ENCODE measurements at places on chromosomes 2 and 18.

DNA sequence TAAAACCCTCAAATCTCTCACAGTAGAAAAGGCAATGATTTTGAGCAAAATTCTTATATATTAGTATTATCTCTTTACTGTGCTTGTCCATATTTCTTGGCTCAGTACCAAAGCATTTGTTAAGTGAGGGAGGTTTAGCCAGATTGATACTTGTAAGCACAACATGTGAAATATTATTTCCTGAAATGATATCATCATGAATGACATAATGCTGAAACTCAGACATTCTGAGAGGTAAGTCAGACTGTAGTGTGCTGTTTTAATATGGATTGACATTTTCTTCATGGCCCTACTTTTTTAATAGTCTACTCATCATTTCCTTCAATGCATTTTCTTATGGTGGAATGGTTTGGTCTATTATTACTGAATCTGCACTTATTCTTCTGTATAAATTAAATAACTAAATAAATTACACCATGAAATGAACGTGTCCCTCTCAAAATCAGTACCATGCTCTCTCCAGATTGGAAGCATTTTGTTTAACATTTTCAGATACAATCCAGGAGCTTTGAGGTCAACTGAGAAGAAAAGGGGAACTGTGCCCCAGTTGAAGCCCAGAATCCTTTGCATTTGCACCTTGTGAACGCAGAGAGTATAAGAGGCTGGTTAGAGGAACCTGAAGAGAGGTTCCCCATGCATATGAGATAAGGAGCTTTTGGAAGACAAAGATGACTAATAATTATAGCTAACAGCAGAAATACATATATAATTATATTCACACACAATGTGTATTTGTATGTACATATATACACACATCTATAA lies 50.1 kb upstream of the CRACDL start:
- no peak for DNase-seq

GRCh38 chr2:221655300-221655699 lies 83.2 kb upstream of the EPHA4 start:
- DNase-seq = no peak

DNA sequence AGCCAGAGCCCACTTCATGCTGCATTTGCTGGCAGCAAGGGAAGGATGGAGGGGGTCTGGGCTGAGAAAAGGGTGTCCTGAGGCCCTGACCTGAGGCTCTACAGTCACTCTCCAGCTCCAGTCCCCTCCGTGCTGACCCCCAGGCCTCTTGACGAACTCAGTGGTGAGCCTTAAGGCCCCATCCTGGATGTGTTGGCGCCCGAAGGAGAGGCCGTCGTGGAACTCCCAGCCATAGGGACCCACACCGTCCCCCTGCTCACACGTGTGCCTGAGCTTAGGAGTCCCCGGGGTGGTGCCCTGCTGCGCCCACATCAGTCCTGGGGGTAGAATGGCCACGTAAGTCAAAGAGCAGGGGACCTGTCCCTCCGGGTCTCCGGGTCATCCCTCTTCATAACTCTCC lies 776 bp downstream of the MOGS start:
- DNase-seq = no peak

- no peak for DNase-seq
Observed at GRCh38 chr2:138312061-138312460, 189.5 kb upstream of the SPOPL start.

DNA sequence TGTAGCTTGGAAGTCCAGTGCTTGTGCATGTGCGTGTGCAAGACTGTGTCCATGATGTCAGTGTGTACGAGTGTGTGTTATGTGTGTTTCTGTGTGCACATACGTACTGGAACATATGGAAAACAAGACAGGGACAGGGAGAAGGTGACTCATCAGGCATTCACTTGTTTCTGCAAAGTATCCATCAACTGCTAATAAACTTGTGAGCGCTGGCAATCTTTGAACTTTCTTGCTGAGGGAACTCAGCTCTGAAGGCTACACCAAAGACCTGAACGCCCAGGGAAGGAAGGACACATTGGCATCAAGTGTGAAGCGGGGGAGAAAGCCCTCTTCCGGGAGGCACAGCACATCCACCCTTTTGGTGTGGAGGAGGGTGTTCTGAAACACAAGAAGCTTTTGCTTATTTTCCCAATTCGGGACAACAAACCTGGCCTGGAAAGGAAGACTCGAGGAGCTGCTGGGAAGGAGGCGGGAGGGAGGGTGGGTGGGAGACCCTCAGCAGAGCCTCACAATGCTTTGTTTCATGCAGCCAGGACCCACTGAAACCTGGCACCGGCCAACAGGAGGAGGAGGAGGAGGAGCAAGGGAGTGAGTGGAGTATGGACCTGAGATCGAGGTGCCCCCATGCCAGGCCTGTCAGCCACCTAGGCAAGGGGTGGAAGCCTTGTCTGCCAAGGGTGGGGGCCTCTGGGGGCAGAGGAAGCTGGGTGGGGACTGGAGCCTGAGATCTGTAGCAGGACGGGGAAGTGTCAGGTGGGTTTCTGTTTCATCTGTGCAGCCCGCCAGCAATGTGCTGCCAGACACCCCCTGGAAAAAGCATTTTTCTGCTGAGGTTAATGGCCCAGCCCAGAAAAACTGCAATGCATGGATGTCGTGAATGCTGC lies 26.8 kb downstream of the SMAD7 start:
- DNase-seq = no peak

DNA sequence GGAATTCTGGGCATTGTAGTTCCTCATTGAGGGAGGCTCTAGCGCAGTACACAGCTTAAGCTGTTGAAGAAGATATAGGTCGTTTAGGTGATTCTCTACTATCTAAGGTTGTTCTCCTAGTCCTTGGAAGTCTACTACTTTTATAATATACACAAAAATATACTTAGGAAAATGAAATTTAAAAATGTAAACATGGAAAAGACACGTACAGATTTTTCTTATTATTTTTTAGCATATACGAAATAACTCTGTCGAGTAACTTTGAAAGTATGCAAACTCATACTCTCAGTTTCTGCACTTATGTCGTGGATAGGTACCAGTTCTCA lies 272 bp upstream of the FASTKD1 start:
- DNase-seq = no peak

- no peak for DNase-seq
Observed at GRCh38 chr2:175698061-175698460, 304.0 kb downstream of the LNPK start.

DNA sequence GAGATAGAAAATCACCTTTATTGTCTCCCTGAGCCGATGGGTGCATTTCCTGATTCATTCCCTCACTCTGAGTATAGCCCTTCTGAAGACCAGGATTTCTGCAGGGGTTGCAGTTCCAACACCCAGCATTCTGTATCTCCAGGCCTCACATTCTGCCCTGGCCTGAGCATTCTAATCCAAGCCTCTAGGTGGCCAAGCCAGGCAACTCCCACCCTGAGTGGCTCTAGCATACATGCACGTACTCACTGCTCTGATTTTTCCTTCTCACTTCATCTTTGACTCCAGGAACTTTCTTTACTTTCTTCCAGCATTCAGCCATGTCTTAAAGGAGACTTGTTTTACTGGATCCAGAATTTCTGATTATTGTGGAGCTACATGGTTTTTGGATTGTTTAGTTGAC lies 100.7 kb upstream of the STK39 start:
- peak; percentile 13 for DNase-seq

DNA sequence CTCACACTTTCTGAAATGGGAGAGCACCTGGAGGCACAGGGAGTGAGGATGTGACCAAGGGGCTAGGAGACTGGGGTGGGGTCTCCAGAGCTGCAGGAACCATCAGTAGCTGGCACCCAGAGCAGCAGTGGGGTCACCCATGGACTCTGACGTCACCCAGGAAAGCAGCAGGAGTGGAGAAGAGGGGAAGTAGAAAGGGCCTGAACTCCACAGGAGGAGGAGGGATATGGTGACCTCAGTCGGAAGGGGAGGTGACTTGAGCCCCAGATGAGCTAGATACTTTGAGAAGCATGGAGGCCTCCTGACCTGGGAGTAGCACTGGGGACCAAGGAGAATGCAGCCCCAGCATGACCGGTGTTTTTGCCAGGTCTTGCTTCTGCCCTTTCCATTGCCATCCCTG lies 8.8 kb downstream of the NMUR1 start:
- no peak for DNase-seq

- DNase-seq = no peak
Observed at GRCh38 chr18:78153362-78153761, 826.3 kb upstream of the SALL3 start.

- no peak for DNase-seq
Observed at GRCh38 chr18:36766836-36767235, 62.0 kb downstream of the TPGS2 start.

DNA sequence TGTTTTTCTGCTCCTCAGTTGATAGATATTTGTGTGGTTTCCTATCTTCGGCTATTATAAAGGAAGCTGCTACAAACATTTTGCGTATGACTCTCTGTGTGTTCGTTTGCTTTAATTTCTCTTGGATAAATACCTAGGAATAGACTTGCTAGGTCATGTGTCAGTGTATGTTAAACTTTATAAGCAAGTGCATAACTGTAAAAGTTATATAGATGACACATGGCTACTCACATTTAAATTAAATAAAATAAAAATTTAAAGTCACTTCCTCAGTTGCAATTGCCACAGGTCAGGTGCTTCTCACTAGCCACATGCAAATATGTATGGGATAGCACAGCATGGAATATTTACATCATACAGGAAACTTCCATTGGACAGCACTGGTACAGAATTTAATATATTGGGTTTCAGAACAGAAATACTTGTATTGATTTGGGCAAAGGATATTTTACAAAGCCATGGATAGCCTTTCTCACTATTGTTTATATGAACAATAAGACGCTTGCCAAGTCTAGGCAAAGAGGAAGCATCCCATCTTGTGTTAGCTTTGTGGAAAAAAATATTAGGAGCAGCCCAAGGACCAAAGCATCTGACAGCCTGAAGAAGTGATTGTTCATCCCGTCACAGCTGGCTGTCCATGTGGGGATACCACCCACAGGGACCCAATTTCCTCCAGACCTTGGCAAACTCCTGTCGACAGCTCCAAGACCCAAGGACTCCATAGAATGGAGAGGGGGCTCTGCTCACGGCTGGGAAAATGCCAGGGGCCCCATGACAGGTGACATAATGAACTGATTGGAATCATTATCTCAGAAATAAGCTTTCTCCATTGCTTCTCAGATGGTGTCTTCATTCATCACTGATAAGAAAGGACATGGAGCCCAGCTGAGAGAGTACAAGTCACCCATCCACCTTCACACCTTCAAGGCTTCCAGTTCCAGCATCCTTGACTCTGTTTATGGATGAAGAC lies 196.7 kb downstream of the SH3BP4 start:
- DNase-seq = no peak

GRCh38 chr18:12841070-12841469 lies 43.0 kb downstream of the PTPN2 start:
- no peak for DNase-seq

- DNase-seq = no peak
Observed at GRCh38 chr2:105665480-105665879, 79.2 kb upstream of the NCK2 start.

DNA sequence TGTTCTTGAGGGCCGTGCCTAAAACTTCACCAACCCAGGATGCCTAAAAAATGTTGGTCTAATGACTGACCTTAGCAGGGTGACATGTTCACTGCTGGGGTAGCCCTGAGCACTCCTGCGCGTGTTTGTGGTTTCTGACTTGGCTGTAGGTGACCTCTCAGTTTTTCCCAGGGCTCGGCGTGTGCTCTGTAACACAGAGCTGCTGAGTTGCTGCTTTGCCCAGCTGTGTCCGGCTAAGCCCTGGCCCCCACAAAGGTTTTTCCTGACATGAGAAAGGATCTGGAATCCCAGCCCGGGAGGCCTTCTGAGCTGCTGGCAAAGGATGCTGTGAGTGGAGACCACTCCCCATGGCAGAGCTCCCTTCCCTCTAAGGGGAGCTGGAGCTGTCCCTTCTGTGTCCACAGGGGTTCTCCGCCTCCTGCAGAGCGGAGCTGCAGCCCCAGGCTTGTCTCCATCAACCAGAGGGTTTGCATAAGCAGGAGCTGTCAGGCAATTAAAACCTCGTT lies 52.7 kb downstream of the CRIM1 start:
- no peak for DNase-seq

DNA sequence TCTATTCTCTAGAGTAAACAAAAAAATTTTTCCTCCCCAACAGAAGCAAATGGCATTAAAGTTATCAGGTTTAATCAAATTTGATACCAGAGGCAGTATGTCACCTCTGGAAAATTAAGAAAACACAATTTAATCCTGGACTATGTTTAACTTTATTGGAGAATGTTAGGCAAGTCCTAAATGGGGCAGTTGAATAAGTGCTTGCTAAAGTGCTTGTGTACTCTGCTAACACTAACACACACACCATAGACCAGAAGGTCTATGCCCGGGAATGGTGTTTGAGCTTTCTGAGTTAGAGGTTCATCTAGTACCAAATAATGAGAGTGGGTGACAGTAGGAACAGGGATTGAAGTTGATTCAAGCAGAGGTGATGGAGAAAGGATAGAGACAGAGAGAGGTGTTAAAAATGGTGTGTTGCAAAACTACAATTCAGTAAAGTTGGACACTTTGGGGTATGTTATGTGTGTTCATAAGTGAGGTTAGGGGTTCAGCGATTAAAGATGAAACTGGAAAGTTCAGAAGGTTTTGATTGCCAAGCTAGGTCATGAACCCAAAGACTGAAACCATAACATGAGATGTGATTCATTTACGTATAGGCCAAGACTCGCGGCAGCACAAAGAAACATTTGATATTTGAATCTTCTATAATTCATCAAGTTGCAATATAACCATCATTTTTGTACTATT lies 40.5 kb upstream of the PEX13 start:
- no peak for DNase-seq

- DNase-seq = no peak
Observed at GRCh38 chr2:240229603-240230235, 89.3 kb upstream of the OTOS start.

DNA sequence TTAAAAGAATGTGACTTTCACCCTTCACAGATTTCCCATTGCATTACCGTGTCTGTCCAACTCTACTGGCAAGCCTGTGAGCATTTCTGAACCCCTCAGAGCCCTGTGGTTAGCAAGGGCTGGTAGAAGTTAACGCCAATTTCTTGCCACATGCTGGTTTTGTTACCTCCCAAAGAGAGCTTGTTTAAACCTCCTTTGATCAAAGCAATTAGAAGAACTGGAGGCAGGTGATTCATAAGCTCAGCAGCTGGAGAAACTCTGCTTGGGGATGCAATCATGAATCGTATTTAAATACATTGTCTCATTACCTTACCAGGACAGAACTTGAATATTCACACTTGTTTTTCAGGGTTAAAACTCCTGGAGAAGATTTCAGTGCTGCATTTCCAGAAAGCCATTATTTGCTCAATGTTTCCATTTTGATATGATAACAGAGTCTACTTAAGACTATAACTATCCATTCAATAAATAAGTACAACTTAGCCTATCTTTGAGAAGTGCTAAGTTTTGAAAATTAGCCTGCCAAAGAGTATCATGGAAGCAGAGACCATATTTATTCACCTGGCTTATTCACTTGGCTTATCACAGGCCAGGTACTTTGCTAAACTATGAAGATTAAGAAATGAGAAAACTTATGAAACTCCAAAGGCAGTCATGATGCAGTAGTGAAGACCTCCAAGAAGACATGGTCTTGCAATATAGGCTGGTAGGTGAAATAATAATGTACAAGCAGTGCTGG lies 292.8 kb downstream of the INSIG2 start:
- no peak for DNase-seq

GRCh38 chr18:78892177-78892576 lies 87.4 kb upstream of the SALL3 start:
- no peak for DNase-seq

GRCh38 chr2:72155737-72156136 lies 8.1 kb upstream of the CYP26B1 start:
- DNase-seq = no peak

GRCh38 chr2:73852020-73852419 lies 23.3 kb downstream of the STAMBP start:
- peak; percentile 60 for DNase-seq

GRCh38 chr2:112626604-112627059 lies 19.1 kb upstream of the SLC20A1 start:
- DNase-seq = peak; percentile 54

- DNase-seq = no peak
Observed at GRCh38 chr2:223884399-223884798, 47.0 kb upstream of the AP1S3 start.
